Activated T-cell treated with anti-CD3 and anti-CD28 coated beads, Interleukin-2, amount 50 U/mL, for 4 hours (primary cell): ENCODE measurements at places on chromosomes 4 and X.

DNA sequence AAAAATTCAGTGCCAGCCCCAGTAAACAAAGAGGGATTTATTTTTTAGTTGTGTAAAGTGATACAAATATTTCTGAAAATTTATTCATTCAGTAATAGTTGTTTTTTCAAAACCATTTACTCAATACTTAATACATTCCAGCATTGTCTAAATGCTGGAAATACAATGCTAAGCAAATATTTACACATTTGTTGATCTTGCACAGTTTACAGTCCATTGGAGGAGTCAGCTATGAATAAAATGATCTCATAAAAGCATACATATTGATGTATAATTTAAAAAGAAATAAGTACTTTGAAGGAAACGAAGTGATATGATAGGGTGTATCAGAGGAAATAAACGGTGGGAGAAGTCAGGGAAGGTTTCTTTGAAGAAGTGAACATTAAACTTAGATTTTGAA lies 1942.1 kb upstream of the ADGRL3 start:
- DNase-seq = no peak

DNA sequence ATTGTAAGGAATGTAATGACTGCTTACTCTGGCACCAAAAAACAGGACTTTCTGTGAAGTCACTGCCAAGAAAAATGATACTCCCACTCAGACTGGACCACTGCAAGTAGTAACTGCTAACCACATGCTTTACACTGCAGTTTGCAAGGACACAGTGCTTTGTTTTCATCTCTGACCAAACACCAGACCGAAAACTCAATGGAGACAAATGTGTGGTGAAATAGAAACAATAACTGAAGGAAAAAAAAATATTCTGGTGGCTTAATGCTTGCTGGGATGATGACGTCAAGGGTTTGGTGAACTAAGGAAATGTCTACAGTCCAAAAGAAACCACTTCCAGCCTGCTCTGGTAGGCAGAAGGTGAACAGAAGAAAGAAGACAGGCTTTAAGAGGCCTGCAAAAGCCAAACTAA lies 13.2 kb downstream of the GPC4 start:
- no peak for DNase-seq

GRCh38 chr4:8451440-8452182 lies 11.0 kb downstream of the TRMT44 start:
- no peak for DNase-seq

GRCh38 chrX:101357166-101357795 lies 8.7 kb upstream of the TIMM8A start:
- DNase-seq = no peak

DNA sequence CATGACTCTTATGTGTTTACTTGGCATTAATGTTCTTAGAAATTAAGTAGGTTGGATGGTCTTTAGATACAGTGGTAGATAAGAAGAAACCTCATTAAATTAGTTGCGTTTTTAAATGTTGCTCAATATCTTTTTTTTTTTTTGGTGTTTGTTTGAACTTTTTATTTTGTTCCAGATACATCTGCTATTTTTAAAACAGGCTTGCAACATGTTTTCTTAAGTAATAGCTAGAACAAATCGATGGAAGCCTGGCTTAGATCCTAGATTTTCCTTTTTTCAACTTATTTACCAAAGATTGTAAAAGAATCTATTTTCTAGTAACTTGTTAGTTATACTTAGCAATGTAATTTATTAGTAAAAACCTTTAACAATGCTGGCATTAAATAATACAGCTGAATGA lies 9.3 kb downstream of the CNKSR2 start:
- no peak for DNase-seq

DNA sequence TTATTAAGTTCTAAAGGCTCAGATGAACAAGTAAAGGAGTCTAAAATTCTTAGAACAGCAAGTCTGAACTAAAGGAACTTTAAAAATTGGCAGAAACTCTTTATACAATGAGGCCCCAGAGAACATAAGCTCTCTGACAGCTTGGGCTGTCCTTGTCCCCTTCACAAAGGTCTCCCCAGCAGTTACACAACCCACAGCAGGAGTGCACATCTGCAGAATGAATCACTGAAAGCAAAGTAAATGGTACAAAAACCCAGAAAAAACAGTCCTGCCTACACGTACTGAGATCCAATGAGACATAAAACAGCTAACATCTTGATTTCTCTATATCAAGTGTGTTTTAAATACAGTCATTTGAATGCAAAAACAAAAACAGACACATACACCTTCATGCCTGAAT lies 18.7 kb downstream of the RBBP7 start:
- no peak for DNase-seq

GRCh38 chr4:156946516-156947424 lies 24.8 kb downstream of the PDGFC start:
- no peak for DNase-seq

GRCh38 chr4:7189475-7190277 lies 2.7 kb upstream of the SORCS2 start:
- no peak for DNase-seq

- no peak for DNase-seq
Observed at GRCh38 chrX:41827886-41828285, 95.5 kb downstream of the CASK start.

- DNase-seq = no peak
Observed at GRCh38 chr4:5041699-5042098, 9.6 kb upstream of the STK32B start.
